ENCODE measurements at places on chromosomes 13 and 19. TPM values are rescaled to one million over a fixed set of nuclear protein-coding genes. Genes with fewer than 3 reads are reported as not detected.

ATXN8OS gene
- total RNA-seq: not detected

RNF113B gene
- not detected for total RNA-seq

DHPS gene
- total RNA-seq: 63.2 TPM

MISP3 gene
- 1.7 TPM for total RNA-seq

OR7G2 gene
- total RNA-seq: not detected

All from mononuclear cell (primary cell).